ENCODE measurements at places on chromosomes 11 and 22. TPM values are rescaled to one million over a fixed set of nuclear protein-coding genes. Genes with fewer than 3 reads are reported as not detected.

Gene OR5P2
- total RNA-seq, result not detected

Gene VSIG10L2
- not detected for total RNA-seq

Gene PTS
- total RNA-seq, result 47.7 TPM

Gene MS4A7
- not detected for total RNA-seq

Gene MEI1
- 0.64 TPM for total RNA-seq

Gene FDX1
- 5.4 TPM for total RNA-seq

Gene PELI3
- total RNA-seq, result 7.7 TPM

Gene SMTNL1
- total RNA-seq, result not detected

Gene ANKRD13D
- total RNA-seq, result 109 TPM

Gene XPNPEP3
- total RNA-seq, result 20.7 TPM

Gene ARVCF
- total RNA-seq, result 119 TPM

Gene SOX6
- 1.4 TPM for total RNA-seq

Gene MRGPRX4
- not detected for total RNA-seq

Gene GLB1L2
- 1.0 TPM for total RNA-seq

Gene HBE1
- total RNA-seq, result not detected

Gene SYT7
- 93.6 TPM for total RNA-seq

Gene MRGPRD
- total RNA-seq, result not detected

Gene FAM111B
- total RNA-seq, result 6.4 TPM

Gene CRYBA4
- total RNA-seq, result not detected

Gene DDI1
- total RNA-seq, result not detected

Gene OVOL1
- total RNA-seq, result not detected

Gene CCND1
- total RNA-seq, result 36.1 TPM

Gene TRPM5
- not detected for total RNA-seq

Gene TMEM45B
- 0.37 TPM for total RNA-seq

Gene TRIM6
- 0.64 TPM for total RNA-seq

Gene MGAT3
- 12.8 TPM for total RNA-seq

Gene MUC5AC
- total RNA-seq, result not detected

Gene CELF1
- total RNA-seq, result 261 TPM

All from glutamatergic neuron (in vitro differentiated cells).